ENCODE measurements at places on chromosomes 4 and X. TPM values are rescaled to one million over a fixed set of nuclear protein-coding genes. Genes with fewer than 3 reads are reported as not detected.

CC2D2A gene
- total RNA-seq: not detected

LEF1 gene
- total RNA-seq: 175 TPM

MAGEE2 gene
- total RNA-seq: not detected

DNA sequence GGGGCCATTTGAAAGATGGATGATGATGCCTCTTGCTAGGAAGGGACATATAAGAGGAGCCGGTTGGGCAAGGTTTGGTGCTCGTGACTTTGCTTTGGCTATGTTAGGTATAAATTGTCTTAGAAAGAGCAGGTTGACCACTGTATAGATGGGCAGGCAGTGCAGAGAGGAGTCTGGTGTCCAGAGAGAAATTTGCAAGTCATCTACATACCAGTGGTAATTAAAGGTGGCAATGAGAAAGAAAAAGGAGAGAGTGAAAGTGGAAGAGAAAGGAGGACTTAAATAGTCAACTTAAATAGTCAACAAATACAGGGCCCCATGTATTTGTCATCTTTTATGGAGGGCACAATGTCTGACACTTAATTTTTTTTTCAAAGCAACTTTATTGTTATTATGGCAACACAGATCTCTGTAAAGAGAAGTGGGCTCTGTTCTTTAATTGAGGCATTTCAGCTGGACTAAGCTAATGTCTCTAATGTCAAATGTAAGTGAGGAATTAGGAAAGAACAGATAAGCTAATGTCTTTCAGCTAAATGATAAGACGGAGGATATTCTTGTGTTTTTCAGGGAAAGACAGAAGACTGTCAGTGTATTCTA, 75.4 kb upstream of the ANXA3 start:
- no peaks in the 10 kb centered on the region for H3K36me3 ChIP-seq
- no peak for DNase-seq
- H3K4me1 ChIP-seq: no peaks in the 10 kb centered on the region
- peaks cover 9% of the 10 kb centered on the region for H3K27me3 ChIP-seq
- H3K4me3 ChIP-seq: no peak overlapping the region

DNA sequence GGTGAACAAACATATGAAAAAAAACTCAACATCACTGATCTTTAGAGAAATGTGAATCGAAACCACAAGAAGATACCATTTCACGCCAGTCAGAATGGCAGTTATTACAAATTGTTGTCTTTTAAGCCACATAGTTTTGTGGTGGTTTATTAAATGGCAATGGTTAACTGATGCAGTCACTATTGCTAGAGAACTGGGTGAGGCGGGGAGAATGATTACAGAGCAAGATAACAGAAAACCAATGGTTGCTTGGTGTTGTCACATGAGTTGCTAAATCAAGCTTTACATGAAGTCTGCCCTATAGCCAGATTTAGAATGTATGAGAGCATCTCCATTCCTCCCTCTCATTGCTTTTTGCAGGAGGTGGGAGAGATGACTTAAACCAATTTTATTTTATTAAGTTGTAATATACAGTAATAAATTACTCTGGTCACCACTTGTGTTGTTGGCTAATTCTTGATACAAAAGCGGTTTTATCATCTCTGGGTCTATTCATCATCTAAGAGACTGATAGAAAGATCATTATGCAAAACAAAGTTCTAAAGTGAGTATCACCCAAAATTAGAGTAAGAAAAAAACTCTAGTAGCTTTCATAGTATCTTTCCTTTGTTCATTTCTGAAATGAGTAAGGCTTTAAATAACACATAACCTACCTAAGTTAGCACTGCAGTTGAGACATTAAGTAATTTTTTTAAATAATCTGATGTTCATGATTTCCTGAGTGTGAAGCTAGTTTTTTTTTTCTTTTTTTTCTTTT, 859.5 kb downstream of the STIM2 start:
- no peak for DNase-seq
- H3K4me1 ChIP-seq: no peaks in the 10 kb centered on the region
- H3K27me3 ChIP-seq: no peaks in the 10 kb centered on the region

Measured in activated T-cell treated with anti-CD3 and anti-CD28 coated beads, Interleukin-2, amount 50 U/mL, for 72 hours (primary cell).